ENCODE measurements at places on chromosomes 7 and 10.

DNA sequence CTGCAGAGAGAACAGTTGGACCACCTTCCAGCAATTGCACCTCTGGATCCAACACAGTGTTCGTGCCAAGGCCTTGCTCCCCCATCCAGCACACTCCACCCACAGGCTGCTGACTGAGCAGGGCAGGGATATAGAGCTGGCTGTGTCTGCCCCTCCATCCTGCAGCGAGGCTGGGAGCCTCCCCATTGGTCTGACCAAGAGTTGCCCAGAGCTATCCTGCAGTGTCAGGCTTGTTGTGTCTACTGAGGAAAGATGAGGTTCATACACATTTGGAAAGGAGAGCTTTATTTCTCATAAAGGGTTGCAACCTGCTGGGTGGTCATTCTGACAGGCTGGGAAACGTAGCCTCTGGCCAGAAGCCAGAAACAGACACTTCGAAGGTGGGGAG, 27.1 kb downstream of the PRF1 start:
- no peak for DNase-seq

GRCh38 chr7:111104710-111105109, 13.8 kb downstream of the LRRN3 start:
- DNase-seq = no peak

GRCh38 chr7:1531263-1531978, 919 bp downstream of the MAFK start:
- DNase-seq = no peak

GRCh38 chr10:112658900-112659638, 212.1 kb downstream of the VTI1A start:
- DNase-seq = no peak

GRCh38 chr7:37050801-37051200, 326.5 kb upstream of the AOAH start:
- no peak for DNase-seq

- no peak for DNase-seq
Measured at GRCh38 chr10:43284341-43284910, 17.6 kb upstream of the RASGEF1A start.

GRCh38 chr10:73244866-73245477, 2.1 kb downstream of the DNAJC9 start:
- no peak for DNase-seq

- no peak for DNase-seq
Measured at GRCh38 chr10:123514996-123515395, 151.2 kb upstream of the GPR26 start.

DNA sequence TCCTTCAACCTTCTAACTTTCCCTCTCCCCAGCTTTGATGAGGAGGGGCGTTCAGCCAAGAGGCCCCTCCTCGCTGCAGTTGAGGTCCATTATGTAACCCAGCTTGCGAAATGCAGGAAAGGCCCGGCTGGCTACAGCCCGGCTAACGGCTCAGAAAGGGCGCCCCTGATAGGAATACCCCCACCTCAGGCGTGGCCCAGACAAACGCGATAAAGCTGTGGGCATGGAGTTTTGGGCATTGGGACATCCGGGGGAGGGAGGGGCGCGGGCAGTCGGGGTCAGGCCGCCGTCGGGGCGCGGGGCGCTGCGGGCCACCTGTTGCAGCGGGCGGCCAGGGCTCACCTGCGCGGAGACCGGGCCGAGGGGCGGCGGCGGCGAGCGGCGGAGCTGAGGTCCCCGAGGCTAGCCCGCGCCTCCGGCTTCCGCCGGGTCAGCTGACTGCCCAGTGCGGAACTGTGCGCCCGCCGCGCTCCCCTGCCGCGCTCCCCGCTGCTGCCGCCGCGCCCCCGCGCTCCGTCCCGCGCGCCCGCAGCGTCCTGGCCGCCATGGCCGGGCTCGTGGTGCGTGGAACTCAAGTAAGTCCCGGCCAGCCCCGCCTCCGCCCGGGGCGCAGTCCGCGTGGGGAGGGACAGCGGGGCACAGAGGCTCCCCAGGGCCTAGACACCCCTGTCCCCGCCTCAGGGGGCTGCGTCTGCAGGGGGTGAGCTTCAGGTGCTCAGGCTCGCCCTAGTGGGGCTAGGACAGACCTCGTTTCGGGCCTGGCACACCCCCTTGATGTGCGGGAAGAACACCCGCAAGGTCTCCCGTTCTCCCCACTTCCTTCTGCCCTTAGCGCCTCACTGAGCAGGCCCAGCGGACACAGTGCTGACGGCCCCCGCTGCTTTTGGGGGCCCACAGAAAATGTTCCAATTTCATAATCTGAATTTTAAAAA, at the start of gene LRMDA:
TSS of gene LRMDA (plus strand) at position 445 of the 932 bp plus-strand sequence.
- DNase-seq = no peak

GRCh38 chr10:48470893-48471805, 133.7 kb downstream of the ARHGAP22 start:
- DNase-seq = no peak

- no peak for DNase-seq
Measured at GRCh38 chr10:75074711-75075445, 36.6 kb upstream of the SAMD8 start.

DNA sequence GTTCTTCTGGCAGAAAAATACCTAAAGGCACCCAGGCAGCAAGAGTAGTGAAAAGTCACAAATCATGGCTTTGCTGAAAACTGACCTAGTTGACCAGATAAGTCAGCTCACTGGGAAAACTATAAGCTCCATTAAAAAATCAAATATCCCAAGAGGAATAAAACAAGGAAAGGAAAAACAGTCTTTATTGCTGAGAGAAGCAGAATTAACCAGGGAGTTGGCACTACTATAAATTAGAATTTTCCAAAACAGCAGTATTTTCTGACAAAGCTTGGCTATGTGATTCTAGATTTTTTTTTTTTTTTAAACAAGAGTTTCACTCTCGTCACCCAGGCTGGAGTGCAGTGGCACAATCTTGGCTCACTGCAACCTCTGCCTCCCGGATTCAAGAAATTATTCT, 12.6 kb downstream of the CCDC172 start:
- no peak for DNase-seq

Measured in GM12878 (cell line).